A549 (cell line): ENCODE measurements at places on chromosomes 2 and 18.

- no peak for DNase-seq
These were observed 10.2 kb downstream of the IL18R1 start for GRCh38 chr2:102365763-102366162.

GRCh38 chr2:48200620-48201293 is 294.5 kb upstream of the FBXO11 start:
- DNase-seq, result no peak

- no peak for DNase-seq
These were observed 91.0 kb upstream of the UNC80 start for GRCh38 chr2:209680596-209680995.

GRCh38 chr18:26383454-26384270 is 157.4 kb downstream of the TAF4B start:
- DNase-seq, result peak; percentile 19

GRCh38 chr2:207791579-207792243 is 22.0 kb upstream of the FZD5 start:
- DNase-seq, result no peak

DNA sequence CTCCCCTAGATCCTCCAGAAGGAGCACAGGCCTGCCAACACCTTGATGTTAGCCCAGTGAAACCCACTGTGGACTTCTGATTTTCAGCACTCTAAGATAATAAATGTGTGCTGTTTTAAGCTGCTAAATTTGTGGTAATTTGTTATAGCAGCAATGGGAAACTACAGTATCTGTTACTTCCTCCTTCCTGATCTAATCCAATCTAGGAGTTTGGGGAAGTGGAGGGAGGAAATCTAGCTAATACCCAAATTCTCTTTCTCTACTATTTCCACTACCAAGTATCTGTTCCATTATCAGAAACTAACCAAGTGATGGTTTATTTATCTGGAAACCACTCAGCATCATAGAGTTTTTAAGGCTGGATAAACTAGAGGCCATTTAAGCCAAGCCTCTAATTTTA is 64.9 kb downstream of the AFF3 start:
- no peak for DNase-seq

- DNase-seq, result no peak
These were observed 290.0 kb upstream of the CXCR4 start for GRCh38 chr2:136407952-136408318.

DNA sequence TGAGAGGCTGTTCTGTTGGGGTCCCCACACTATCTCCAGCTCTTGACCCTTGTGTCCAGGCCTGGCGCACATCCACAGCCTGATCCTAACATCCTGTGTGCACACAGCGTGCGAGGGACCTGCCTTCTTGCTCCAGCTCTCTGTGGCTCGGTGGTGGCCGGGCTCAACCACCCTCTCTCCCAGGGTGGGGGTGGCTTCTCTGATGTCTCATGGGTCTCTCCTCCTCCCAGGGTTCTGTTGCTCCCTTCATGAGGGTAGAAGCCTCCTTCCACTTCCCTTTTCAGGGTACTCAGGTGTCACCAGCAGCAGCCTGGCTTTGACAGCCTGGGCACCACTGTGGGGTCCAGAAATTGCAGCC is 196.9 kb upstream of the RAB6C start:
- no peak for DNase-seq

DNA sequence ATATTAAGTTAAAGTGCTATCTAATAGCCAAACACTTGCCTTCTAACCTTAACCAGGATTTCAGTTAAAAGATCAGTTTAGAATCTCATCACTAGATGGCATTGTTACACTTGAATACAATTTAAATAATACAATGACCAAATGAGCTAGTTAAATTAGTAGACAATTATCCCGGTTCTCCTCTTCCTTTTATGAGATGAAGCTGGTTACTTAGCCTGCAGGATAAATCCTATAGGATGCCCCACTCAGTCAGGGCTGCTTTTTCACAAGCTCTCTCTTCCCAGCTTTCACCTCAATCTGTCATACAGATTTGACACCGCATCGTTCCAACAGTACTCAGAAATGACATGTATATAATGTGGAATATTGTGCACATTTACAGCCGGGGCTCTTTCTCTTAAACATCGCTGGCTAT is 678.8 kb downstream of the KCNJ3 start:
- DNase-seq, result peak; percentile 31

- DNase-seq, result no peak
These were observed 2.4 kb downstream of the CD207 start for GRCh38 chr2:70833246-70833645.

DNA sequence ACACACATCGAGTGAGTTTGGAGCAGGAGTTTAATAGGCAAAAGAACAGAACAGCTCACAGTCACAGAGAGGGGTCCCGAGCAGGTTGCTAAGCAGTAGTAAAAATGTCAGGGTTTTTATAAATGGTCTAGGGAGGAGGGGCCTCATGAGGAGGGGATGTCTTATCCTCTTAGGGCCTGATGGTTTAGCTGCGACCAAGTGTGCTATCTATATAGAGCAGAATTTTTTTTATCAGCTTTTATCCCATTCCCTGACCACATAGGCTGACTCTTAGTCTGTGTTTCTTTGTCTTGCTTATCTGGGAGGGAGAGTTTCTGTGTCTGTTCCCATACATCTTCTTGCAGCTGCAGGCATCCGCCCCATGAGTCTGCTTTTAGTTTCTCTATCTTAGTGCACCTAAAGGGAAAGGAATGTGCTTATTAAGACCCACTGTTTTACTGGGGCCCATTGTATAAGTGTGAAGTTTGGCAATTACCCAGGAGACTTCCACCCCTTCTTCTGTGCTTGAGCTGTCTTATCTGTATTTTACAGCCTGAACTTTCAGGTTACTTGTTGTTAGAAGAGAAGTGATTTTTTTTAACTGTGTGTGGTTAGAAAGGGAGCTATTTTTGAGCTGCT is 30.4 kb upstream of the GMCL1 start:
- DNase-seq, result no peak

DNA sequence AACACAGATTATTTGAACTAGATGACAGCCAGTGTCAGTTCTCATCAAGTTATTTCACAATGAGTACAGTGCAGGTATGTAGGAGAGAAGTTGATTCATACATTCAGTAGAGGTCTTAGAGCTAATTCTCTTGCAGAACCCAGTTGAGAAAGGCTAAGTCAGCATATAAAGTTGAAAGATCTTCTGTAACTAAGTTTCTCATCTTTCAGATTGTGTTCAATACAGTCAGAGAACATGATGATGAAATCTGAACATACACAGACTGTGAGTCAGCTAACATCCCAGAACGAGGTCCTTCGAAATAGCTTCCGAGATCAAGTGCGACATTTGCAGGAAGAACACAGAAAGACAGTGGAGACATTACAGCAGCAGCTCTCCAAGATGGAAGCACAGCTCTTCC is 41.9 kb upstream of the LIMS1 start:
- peak; percentile 66 for DNase-seq

DNA sequence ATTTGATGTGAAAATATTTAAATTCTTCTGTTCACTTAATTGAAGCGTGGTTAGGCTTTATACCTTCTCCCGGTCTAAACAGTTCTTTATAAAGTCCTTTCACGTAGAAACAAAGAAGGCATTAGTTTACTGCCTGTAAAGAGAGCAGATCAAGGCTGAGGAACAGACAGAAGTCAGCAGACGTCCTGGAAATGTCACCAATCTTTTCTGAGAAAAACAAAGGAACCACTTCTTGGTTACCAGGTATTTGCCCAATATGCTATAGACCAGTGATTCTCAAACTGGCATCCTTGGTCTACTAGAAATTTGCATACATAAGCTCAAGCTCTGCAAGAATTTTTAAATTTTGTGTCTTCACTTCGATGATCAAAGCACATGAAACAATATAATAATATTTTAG is 89.2 kb upstream of the STK17B start:
- no peak for DNase-seq

GRCh38 chr18:46555213-46555612 is 101.8 kb downstream of the LOXHD1 start:
- DNase-seq, result no peak

DNA sequence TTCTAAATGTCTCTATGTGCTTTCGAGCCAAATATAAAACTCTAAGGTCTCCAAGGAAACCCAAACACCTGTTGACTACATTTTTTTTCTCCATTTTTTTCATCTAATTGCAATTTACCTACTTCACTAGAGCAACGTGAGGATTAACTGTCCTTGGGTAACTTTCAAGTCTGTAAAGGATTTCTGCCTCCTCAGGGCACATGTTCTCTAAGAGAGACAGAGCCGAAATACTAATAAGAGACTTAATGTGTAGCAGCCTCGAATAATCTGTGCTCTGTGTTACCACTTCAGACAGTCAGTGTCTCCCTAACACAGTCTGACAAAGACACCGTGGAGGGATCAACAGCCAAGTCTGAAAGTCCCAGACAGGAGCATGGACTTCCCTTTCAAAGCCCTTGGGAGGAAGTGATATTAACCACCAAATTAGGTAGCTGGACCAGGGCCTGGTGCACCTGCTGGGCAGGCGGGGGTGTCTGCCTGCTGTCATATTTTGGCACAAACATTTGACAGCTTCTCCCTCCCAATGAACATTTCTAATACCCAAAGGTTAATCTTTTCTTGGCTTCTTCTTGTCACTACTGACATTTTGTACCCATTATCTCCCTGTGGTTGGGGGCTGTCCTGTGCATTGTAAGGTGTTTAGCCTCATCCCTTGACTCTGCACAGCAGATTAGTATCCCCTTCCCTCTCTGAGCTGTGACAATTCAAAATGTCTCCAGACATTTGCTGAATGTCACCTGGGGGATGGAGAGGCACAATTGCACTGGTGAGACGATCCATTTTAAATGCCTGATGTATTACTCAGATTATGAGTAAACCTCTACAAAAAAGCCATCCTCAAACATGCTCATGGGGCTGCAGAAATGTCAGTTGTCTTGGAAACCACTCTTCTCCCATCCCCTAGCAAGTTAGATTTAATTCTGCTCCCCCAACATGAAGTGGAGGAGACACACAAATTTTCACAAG is 45.7 kb upstream of the LYPD1 start:
- no peak for DNase-seq

- DNase-seq, result no peak
These were observed 1229.6 kb downstream of the SUCLG1 start for GRCh38 chr2:83229443-83229842.

DNA sequence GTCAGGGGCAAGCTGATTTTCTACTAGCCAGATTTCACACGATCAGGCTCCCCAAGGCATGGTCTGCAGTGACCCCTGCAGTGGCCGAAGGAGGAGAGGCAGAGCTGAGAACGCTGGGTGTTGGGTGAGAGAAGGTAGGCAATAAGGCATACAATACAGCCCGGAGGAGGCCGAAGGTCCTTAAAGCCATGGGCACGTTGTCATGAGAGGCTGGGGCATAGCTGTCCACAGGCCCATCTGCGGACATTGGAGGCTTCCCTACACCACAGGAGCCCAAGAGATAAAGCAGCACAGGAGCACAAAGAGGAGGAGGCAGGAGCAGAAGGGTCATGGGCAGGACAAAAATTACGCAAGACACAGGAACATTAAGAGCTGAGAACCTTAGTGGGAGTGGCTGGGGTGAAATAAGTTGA is 16.7 kb upstream of the BZW1 start:
- DNase-seq, result no peak

GRCh38 chr2:28210535-28210934 is 182.1 kb upstream of the FOSL2 start:
- DNase-seq, result no peak

GRCh38 chr2:12070581-12070980 is 324.1 kb downstream of the LPIN1 start:
- DNase-seq, result no peak

DNA sequence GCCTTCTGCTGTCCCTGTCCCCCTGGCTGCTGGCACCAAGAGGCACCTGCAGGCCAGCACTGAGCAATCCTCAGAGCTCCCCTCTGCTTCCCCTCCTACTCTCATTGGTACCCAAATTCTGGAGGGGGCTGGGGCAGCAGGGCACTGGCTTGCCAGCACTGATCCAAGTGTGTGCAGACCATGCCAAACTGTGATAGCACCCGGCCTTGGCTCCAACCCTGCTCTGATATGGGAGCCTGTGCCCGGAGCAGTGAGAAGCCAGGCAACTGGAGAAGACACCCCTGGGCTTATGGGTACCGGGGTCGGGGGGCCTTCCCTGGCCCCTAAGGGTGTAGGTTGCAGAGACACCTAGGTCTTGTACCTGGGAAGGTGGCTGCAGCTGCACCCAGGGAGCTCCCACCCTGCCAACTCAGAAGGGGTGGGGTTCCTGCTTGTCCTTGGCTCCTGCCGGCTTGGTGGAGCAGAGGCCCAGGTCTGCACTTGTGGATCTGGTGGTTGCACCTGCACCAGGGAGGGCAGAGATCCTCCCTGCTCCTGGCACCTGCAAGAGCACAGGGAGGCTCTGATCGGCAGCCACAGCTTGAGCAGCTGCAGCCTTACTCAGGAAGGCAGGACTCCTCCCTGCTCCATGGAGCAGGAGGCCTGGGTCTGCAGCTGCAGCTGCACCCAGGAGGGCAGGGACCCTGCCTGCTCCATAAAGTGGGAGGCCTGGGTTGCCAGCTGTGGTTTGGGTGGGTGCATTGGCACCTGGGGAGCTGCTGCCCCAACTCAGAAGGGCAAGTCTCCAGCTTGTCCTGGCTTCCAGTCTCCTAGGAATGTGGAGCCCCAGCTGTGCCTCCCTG is 96.3 kb downstream of the BCL2L11 start:
- no peak for DNase-seq

- DNase-seq, result no peak
These were observed 242.8 kb downstream of the KCNE4 start for GRCh38 chr2:223294756-223295155.
